ENCODE measurements at places on chromosomes 2 and 18. TPM values are rescaled to one million over a fixed set of nuclear protein-coding genes. Genes with fewer than 3 reads are reported as not detected.

Gene SCYGR1
- total RNA-seq = not detected

Gene APCDD1
- 110 TPM for total RNA-seq

Gene ANKRD30B
- not detected for total RNA-seq

- no peak for DNase-seq
These were observed 270.4 kb downstream of the ARHGAP15 start for GRCh38 chr2:143399631-143400069.

DNA sequence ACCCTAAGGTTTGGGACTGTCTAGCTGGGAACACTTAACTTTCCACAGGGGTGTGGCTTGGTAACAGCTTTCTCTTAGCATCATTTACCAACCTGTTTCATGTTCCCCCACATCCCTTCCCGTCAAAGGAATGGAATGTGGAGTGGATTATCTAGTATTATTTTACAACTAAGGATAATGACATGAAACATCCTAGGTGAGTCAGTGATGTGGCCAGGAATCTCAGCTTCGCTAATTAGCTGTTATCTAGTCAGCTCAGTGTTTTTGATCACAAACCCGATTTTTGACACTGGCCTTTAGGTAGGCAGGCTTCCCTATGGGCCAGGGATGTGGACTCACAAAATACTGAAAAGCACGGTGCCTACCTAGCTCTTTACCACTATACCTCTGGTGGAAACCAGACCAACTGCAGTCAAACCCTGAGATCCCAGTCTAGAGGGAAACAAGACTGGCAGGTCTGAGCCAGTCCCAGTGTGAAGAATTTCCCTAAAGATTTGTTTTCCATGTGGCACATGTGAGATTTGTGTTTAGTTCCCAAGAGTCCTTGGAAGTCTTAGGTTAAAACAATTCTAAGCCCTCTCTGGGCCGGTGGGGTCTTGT is 2.8 kb upstream of the NRP2 start:
- DNase-seq = no peak

DNA sequence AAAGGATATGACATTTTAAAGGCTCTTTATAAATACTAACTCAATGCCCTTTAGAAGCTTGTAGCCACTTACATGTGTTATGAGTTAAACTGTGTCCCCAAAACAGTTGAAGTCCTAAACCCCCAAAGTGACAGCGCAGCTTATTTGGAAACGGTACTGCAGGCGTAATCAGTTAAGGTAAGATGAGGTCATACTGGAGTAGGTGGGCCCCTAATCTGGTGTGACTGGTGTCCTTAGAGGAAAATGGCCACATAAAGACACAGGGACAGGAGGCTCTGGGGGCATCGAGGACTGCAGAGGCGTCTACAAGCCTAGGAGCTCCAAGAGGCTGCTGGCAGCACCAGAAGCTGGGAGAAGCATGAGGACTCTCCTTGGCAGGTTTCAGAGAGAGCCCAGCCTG is 8.5 kb downstream of the TXNL4A start:
- DNase-seq = no peak

DNA sequence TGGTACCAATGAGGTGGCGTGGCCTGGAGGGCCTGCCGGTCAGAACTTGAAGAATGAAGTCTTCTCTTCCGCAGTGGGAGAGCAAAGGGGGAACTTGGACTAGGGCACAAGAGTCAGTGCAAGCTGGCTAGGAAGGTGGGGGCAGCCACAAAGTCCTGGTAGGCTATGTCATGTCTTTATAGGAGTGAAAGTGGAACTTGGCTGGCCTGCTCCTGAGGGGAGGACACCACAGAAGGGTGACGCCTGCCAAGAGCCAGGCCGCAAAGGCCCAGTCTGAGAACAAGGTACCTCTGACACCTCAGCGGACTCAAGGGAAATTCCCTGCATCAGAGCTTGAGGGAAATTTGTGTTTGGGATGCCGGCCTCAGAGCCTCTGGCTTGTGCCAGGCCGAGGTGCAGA is 32.2 kb upstream of the MAP3K20 start:
- no peak for DNase-seq

- DNase-seq = no peak
These were observed 130.2 kb upstream of the ID2 start for GRCh38 chr2:8551622-8552074.
